ENCODE measurements at places on chromosomes 16 and 17. TPM values are rescaled to one million over a fixed set of nuclear protein-coding genes. Genes with fewer than 3 reads are reported as not detected.

The CCDC154 gene
- 2.7 TPM for total RNA-seq

The ALOX12 gene
- total RNA-seq = 0.29 TPM

The RND2 gene
- total RNA-seq = 0.73 TPM

The CCL15 gene
- 1.3 TPM for total RNA-seq

The SBK1 gene
- 1.7 TPM for total RNA-seq

The FOXN1 gene
- total RNA-seq = 0.18 TPM

The GINS2 gene
- 4.2 TPM for total RNA-seq

The PYY gene
- total RNA-seq = not detected

The HS3ST2 gene
- 6.4 TPM for total RNA-seq

The RNF167 gene
- total RNA-seq = 108 TPM

The SDK2 gene
- total RNA-seq = 6.3 TPM

The TNS4 gene
- 1.6 TPM for total RNA-seq

The ABCA8 gene
- 22.7 TPM for total RNA-seq

The SHBG gene
- total RNA-seq = 0.50 TPM

The SALL1 gene
- total RNA-seq = not detected

The CCL16 gene
- total RNA-seq = not detected

The EZH1 gene
- 43.2 TPM for total RNA-seq

The TBC1D3I gene
- total RNA-seq = 0.76 TPM

The GPRC5C gene
- 47.8 TPM for total RNA-seq

The FTO gene
- 71.5 TPM for total RNA-seq

The KATNIP gene
- total RNA-seq = 29.2 TPM

The GCGR gene
- total RNA-seq = not detected

The PLEKHH3 gene
- total RNA-seq = 34.2 TPM

The TBX2 gene
- 119 TPM for total RNA-seq

The CHST4 gene
- 0.26 TPM for total RNA-seq

The RDM1 gene
- 1.8 TPM for total RNA-seq
